ENCODE measurements at places on chromosomes 7 and 10.

DNA sequence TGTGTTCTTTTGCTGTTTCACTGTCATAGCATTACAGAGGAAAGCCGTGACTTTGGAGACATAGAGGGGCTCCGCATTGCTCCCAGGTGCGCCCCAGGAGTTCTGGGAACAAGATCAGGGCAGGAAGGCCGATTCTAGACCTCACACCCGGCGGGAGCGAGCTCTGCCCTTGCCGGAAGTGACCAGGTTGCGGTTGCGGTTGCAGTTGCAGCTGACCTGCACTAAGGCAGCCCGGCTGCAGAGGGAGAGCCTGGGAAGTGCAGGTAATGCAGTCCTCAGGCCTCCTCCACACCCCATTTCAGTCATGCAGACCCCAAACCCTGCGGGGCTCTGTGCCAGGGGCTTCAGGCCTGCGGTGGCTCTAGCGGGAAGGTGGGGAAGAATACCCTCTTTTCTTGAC is 130.0 kb upstream of the LANCL2 start:
- DNase-seq, result no peak

DNA sequence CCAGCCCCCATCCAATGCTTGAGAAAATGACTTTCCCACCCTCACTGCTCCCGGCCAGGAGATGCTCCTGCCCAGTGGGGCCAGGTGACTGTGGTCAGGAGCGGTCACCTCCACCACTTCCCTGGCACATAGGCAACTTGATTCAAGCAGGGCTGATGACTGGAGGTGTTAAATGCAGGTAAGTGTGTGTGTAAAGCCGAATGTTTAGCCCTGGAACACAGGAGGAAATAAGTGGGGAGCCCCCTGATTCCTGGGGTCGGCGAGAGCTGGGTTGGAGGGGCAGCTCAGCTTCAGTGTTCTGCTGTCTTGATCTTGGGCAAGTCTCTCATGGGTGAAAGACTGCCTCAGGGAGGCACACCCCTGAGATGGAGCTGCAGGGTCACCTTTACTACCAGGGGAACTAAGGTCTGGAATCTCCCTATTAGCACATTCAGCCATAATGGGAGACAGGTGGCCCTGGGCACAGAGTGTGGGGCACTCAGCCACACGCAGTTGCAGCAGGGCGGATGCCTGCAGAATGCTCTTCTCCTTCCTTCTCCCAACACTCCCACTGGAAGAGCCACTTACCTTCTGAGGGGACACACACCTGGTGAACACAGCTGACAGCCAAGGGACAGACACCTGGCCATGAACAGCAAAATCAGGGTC is 124.1 kb downstream of the PTPN20 start:
- no peak for DNase-seq

GRCh38 chr7:106891548-106892410 is 26.7 kb downstream of the PIK3CG start:
- no peak for DNase-seq

GRCh38 chr10:98488669-98489430 is 42.1 kb upstream of the HPS1 start:
- DNase-seq, result no peak

GRCh38 chr7:28509251-28510025 is 97.1 kb downstream of the CREB5 start:
- no peak for DNase-seq

GRCh38 chr7:3691478-3692158 is 390.6 kb downstream of the SDK1 start:
- DNase-seq, result no peak

- no peak for DNase-seq
Observed at GRCh38 chr10:31630861-31631567, 297.6 kb downstream of the ARHGAP12 start.

Measured in T1000 (cell line).